ENCODE measurements at places on chromosomes 3 and 15. TPM values are rescaled to one million over a fixed set of nuclear protein-coding genes. Genes with fewer than 3 reads are reported as not detected.

- peak; percentile 46 for DNase-seq
These were observed 25.2 kb downstream of the OXNAD1 start for GRCh38 chr3:16290007-16290826.

PDCD10 gene
- 73.0 TPM for polyA plus RNA-seq

- DNase-seq = no peak
These were observed 103.5 kb downstream of the MITF start for GRCh38 chr3:69842789-69843188.

DNA sequence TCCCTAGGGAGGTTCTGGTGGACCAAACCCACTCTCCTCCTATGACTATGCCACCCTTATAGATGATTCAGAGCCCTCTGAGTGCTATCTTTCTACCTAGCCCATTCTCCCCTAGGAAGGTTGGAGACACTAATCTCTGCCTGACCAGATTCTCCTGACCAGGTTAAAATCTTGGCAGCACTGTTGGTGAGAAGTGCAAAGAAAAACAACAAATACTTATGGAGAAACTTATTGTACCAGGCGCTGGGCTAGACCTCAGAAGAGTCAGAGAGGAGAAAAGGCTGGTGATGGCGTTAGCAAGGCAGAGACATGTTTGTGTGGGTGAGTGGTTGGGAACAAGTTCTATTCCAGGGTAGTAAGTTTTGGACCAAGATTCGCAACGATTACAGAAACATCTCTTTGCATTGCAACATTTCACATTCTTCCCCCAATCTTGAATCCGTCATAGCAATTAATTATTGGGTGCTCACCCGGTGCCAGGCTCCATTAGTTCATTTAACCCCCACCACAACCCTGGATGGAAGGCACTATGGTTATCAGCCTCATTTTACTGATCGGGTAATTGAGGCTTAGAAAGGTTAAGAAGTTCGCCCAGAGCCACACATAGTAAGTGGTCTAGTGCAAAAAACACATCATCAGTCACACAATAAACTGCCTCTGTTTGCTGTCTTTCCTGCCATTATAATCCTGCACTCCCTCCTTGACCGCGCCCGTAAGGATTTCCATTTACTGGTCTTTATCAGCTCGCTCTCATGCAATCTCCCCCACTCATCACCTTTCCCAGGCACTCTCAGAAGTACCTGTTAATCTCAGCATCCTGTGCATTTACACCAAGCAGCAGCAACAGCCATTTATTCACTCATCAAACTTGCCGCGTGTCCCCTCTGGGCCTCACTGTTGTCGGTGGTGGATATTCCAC, 655 bp upstream of the TSPAN3 start:
- DNase-seq = no peak

- DNase-seq = no peak
These were observed 167.2 kb upstream of the SLC2A2 start for GRCh38 chr3:171193693-171194092.

LSAMP gene
- polyA plus RNA-seq = 1.8 TPM

DNA sequence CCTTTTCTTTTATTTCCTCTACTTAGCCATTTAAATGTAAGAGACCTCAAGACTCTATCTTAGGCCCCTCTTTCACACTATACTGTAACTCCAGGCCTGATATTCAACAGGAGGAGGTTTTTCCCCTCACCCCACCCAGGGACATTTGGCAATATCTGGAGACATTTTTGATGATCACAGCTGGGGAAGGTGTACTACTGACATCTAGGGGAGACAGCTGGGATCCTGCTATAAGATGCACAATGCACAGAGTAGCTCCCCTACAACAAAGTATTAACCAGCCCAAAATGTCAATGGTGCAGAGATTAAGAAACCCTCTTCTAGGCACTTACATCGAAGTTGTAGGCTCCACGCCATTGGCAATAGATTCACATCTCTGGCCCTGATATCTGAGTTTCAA, 517.5 kb upstream of the UBE2E2 start:
- DNase-seq = no peak

DNA sequence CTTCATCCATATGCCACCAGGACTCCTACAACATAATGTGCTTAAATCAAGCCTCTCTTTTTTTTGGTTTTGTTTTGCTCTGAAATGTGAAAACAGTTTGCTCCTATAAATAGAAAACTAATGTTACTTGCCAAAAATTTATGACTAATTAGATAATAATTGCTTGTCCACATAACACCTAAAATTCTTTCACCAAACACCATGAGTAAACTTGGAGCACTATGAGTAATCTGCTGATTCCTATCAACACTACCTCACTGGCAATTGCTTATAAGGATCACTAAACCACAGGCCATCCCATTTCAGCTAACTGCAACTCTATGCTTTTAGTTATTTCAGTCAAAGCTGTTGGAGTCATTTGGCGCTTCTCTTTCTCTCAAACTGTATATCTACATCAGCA, 252.7 kb downstream of the EPHA3 start:
- no peak for DNase-seq

GPR160 gene
- polyA plus RNA-seq = 55.7 TPM

ENTPD3 gene
- polyA plus RNA-seq = 0.22 TPM

DNA sequence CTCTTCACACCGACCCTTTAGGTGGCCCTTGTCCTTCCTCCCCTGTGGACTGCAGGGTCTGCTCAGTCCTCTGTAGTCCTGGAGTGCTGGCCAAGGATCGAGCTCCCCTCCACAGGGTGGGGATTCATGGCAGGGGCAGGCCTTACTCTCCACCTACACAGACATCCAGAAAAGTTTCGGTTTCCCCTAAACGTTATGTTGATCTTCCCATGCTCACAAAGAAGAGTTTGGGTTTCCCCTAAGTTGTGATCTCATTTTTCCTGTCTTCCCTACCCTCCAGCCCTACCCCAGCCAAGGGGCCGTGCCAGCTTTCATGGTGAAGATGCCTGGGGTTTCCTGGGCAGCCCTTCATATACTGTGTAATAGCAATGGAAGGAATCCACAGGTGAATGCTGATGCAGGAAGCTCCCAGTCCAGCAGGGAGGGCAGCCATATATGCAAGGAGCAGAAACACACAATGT, 10.3 kb downstream of the STOML1 start:
- DNase-seq = no peak

CD200R1 gene
- polyA plus RNA-seq = 0.48 TPM

DNA sequence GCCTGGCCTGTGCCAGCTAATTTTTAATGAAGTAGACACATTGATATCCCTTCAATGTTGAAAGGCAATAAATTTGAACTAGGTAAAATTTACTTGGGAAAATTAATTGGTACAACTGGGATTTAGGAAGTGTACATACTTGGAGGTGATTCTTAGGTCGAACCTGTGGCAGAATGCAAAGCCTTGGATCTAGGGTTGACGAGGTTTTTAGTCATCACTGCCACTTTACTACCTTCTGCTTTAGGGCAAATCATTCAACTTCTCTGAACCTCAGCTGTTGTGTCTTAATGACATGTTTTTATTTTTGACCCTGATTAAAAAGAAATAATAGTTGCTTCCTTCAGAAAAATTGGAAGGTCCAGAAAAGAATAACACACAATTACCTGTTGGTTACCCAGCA, 2.5 kb downstream of the APPL1 start:
- DNase-seq = no peak

GHRL gene
- polyA plus RNA-seq = 21.9 TPM

GRCh38 chr3:164408326-164408725, 670.0 kb downstream of the SI start:
- DNase-seq = no peak

GRCh38 chr15:101020945-101021344, 101.8 kb downstream of the LRRK1 start:
- no peak for DNase-seq

- no peak for DNase-seq
These were observed 37.2 kb downstream of the UBE2E2 start for GRCh38 chr3:23240171-23240785.

- DNase-seq = no peak
These were observed 372.1 kb downstream of the MAGI1 start for GRCh38 chr3:65666448-65667091.

GRCh38 chr3:197507081-197507480, 48.7 kb downstream of the BDH1 start:
- DNase-seq = no peak

XCR1 gene
- not detected for polyA plus RNA-seq

DNA sequence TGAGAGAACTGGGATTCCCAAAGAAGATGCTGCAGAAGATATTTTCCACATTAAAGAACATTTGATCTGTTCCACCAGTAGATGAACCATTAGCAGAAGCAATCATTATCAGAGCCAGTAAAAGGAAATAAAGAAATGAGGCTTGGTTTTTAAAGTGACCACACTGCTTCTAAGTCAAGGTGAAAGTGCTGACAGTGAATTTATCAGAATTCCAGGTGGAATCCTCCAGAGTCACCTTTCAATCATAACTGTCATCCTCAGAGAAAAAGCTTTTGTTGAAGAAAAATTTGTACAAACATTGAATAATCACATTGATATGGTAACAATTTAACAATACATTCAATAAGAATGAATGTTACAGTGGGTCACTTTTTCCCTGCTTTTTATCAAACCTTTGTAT, 99.8 kb downstream of the GREM1 start:
- no peak for DNase-seq

LTK gene
- polyA plus RNA-seq = 17.4 TPM

ATP2B2 gene
- polyA plus RNA-seq = not detected

Measured in small intestine (tissue), 16 donors.